Pericardium fibroblast (primary cell): ENCODE measurements at places on chromosomes 3 and 15. TPM values are rescaled to one million over a fixed set of nuclear protein-coding genes. Genes with fewer than 3 reads are reported as not detected.

The GUCA1C gene
- not detected in 2 replicates for total RNA-seq

The STRC gene
- not detected in 2 replicates for total RNA-seq

The EIF2A gene
- 114 and 154 TPM in 2 replicates for total RNA-seq

The MNS1 gene
- 1.1 and 1.7 TPM in 2 replicates for total RNA-seq

The TMEM158 gene
- total RNA-seq = 27.5 and 39.8 TPM in 2 replicates

The MYRIP gene
- not detected in 2 replicates for total RNA-seq
